Mesothelial cell of epicardium (in vitro differentiated cells): ENCODE measurements at places on chromosomes 16 and 17. TPM values are rescaled to one million over a fixed set of nuclear protein-coding genes. Genes with fewer than 3 reads are reported as not detected.

The CCNF gene
- 15.2 to 17.4 TPM (median 16.7 TPM) in 3 replicates for total RNA-seq

The C16orf89 gene
- total RNA-seq = 0.20 to 0.87 TPM (median 0.55 TPM) in 3 replicates

The CPSF4L gene
- total RNA-seq = 0.40 TPM in 1 of 3 replicates, not detected in the others

The FN3K gene
- 31.9 to 33.3 TPM (median 33.0 TPM) in 3 replicates for total RNA-seq

The TCAP gene
- total RNA-seq = 1.6 to 3.0 TPM (median 2.3 TPM) in 3 replicates

The AP2B1 gene
- total RNA-seq = 155 to 158 TPM (median 155 TPM) in 3 replicates

The TBC1D3K gene
- total RNA-seq = not detected in 3 replicates

The NEUROD2 gene
- total RNA-seq = 0.09 TPM in 1 of 3 replicates, not detected in the others

The RAB26 gene
- 1.1 to 1.5 TPM (median 1.3 TPM) in 3 replicates for total RNA-seq

GRCh38 chr16:7440886-7441400 is 108.3 kb downstream of the RBFOX1 start:
- H3K27me3 ChIP-seq = peaks cover 5% of the 10 kb centered on the region
- no peaks in the 10 kb centered on the region for H3K36me3 ChIP-seq
- H3K27ac ChIP-seq = no peak overlapping the region
- DNase-seq = no peak
- no peaks in the 10 kb centered on the region for H3K4me1 ChIP-seq
- H3K4me3 ChIP-seq = no peak overlapping the region

DNA sequence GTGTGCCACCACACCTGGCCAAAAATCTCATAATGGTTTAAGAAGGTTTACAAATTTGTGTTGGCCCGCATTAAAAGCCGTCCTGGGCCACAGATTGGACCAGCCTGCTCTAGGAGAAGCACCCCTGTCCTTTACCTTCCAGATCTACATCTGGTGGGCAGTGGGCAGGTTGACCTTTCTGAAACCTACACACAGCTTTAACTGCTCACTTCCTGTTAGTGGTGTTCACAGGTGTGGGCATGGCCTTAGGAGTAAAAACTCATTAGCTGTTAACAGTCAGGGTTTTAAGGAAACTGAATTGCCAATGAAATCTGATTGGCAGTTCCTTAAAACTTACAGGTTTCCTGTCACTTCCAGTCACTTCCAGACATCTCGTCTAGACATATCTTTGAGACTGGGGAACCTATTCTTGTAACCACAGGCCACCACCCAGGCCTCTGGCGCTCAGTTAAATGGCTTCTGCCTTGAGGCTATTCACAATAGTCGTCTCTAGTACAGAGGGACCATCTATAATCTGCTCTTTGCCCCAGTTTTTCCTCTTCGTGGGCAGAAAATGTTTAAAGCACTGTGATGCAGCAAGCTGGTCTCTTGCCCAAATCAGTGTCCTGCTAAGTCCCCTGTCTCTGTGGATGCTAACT is 29.3 kb downstream of the GNGT2 start:
- H3K27me3 ChIP-seq = no peaks in the 10 kb centered on the region
- H3K4me3 ChIP-seq = no peak overlapping the region
- no peak for DNase-seq
- H3K36me3 ChIP-seq = peaks cover 2% of the 10 kb centered on the region
- no peak overlapping the region for H3K27ac ChIP-seq

- peaks cover 17% of the 10 kb centered on the region for H3K4me1 ChIP-seq
- no peak for DNase-seq
- H3K27me3 ChIP-seq = no peaks in the 10 kb centered on the region
- no peak overlapping the region for H3K4me3 ChIP-seq
These were observed 2.1 kb upstream of the CD2BP2 start for GRCh38 chr16:30357085-30357714.

GRCh38 chr17:1789936-1790335 is 28.1 kb downstream of the SERPINF1 start:
- H3K27ac ChIP-seq = no peak overlapping the region
- peaks cover 14% of the 10 kb centered on the region for H3K4me1 ChIP-seq
- H3K27me3 ChIP-seq = no peaks in the 10 kb centered on the region

- H3K36me3 ChIP-seq = peaks cover 5% of the 10 kb centered on the region
- peak overlapping the region; percentile 6 for H3K4me3 ChIP-seq
- no peak for DNase-seq
- peak overlapping the region; percentile 90 for H3K27ac ChIP-seq
These were observed 332.0 kb downstream of the BCAS3 start for GRCh38 chr17:61009663-61010062.

- DNase-seq = no peak
- no peak overlapping the region for H3K4me3 ChIP-seq
- no peaks in the 10 kb centered on the region for H3K36me3 ChIP-seq
- H3K27ac ChIP-seq = no peak overlapping the region
- peaks cover 21% of the 10 kb centered on the region for H3K4me1 ChIP-seq
These were observed 83.6 kb downstream of the IRF8 start for GRCh38 chr16:85982563-85982939.

DNA sequence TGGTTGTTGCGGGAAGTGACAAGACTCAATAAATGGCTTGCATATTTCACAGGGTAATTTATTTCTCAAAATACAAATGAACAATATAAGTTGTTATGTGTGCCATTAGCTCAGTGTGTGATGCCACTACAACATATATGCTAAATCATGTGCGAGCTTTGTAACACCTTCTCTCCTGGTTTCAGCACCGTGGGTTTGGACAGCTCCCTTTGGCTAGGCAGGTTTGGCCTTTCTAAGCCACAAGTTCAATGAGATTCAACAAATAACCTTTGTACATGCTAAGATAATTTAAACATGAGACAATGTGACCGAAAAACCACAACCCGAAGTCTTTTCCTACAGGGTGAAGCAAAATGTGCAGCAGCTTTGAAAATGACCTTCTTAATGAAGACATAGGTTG is 563.9 kb downstream of the TMEM114 start:
- no peak for DNase-seq
- no peak overlapping the region for H3K4me3 ChIP-seq
- H3K4me1 ChIP-seq = no peaks in the 10 kb centered on the region
- no peaks in the 10 kb centered on the region for H3K27me3 ChIP-seq
- no peak overlapping the region for H3K27ac ChIP-seq

DNA sequence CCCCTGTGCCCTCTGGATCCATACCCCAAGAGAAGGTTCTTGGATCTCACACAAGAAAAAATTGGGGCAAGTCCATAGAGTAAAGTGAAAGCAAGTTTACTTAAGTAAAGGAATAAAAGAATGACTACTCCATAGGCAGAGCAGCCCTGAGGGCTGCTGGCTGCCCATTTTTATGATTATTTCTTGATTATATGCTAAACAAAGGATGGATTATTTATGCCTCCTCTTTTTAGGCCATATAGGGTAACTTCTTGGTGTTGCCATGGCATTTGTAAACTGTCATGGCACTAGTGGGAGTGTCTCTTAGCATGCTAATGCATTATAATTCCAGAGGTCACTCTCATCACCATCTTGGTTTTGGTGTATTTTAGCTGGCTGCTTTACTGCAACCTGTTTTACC is 70.8 kb downstream of the NLK start:
- no peak for DNase-seq
- H3K27ac ChIP-seq = no peak overlapping the region
- no peaks in the 10 kb centered on the region for H3K27me3 ChIP-seq
- H3K4me3 ChIP-seq = no peak overlapping the region

GRCh38 chr16:30142672-30143346 is 19.8 kb upstream of the MAPK3 start:
- H3K36me3 ChIP-seq = no peaks in the 10 kb centered on the region
- no peak overlapping the region for H3K4me3 ChIP-seq
- no peaks in the 10 kb centered on the region for H3K27me3 ChIP-seq
- no peak overlapping the region for H3K27ac ChIP-seq
- no peaks in the 10 kb centered on the region for H3K4me1 ChIP-seq
- no peak for DNase-seq

DNA sequence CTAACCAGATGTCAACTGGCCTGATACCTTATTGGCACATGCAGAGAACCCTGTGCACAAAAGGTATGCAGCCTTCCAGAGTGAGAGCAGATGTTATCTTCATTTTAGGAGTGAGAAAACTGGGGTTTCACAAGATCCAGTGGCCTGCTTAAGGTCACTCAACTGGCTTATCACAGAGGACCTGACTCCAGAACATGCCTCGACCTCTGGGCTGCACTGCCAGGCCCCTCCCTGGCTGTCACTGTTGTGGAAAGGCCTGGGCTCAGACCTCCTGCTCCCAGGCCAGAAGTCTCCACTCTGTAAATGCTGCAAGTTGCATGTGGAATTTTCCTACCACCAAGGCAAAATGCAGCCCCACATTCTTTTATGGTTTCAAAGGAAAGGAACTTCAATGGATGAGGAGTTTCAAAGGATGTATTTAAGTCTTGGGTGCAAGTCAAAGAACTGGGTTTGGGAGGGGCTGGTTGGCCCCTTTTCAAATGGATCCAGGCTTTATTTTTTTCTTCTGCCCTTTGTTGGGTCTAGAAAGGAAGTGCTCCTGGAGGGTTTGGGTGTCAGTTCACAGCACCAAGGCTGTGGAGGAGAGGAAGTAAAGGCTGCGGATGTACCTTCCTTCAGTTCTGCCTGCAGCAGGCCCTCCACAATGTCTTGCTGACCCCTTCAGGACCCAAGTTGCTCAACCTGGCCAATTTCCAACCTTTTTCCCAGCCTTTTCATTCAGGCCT is 30.4 kb upstream of the SMPD3 start:
- no peak overlapping the region for H3K27ac ChIP-seq
- no peaks in the 10 kb centered on the region for H3K36me3 ChIP-seq
- DNase-seq = no peak
- peaks cover 2% of the 10 kb centered on the region for H3K27me3 ChIP-seq
- H3K4me1 ChIP-seq = no peaks in the 10 kb centered on the region

- H3K4me3 ChIP-seq = no peak overlapping the region
- no peak overlapping the region for H3K27ac ChIP-seq
- H3K27me3 ChIP-seq = no peaks in the 10 kb centered on the region
- peaks cover 19% of the 10 kb centered on the region for H3K4me1 ChIP-seq
- no peaks in the 10 kb centered on the region for H3K36me3 ChIP-seq
These were observed 34.4 kb downstream of the TMEM92 start for GRCh38 chr17:50308666-50309065.

GRCh38 chr16:1045310-1045992 is 27.1 kb upstream of the SSTR5 start:
- H3K36me3 ChIP-seq = no peaks in the 10 kb centered on the region
- DNase-seq = no peak
- no peak overlapping the region for H3K27ac ChIP-seq
- H3K27me3 ChIP-seq = no peaks in the 10 kb centered on the region
